ENCODE measurements at places on chromosomes 6 and 20.

DNA sequence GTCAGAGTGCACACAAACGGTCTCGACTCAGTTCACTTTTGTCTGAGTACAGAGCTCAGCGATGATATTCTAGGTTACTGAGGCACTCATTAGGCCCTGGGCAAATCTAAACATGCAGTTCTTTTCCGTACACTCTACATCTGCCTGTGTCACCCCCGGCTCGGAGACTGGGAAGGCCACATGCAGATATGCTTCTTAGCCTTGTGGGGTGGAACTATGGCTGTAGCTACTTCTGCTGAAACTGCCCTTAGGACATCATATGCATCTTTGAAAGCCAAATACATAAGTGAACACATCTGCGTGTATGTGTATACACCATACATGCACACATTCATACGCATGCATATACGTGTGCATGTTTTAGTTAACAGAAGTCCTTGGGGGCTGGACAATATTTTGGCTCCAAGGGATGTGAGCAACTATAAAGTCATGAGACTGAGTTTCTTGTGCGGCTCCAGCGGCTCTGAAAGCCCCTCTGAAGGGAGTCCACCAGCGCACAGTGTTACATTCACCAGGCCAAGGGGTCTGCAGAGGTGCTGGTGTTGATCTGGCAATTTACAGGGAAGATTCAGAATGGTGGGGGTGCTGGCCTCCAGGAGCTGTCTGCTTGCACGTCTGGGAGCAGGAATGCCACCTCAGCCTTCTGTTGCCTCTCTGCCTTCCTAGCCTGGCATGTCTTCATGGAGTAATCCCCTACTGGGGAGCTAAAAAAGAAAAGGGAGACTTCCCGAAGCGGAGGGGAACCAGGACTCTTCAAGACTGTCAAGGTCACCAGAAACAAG is 31.6 kb downstream of the PSMG4 start:
- no peak for DNase-seq

GRCh38 chr20:22796469-22797077 is 212.2 kb upstream of the FOXA2 start:
- DNase-seq, result no peak

DNA sequence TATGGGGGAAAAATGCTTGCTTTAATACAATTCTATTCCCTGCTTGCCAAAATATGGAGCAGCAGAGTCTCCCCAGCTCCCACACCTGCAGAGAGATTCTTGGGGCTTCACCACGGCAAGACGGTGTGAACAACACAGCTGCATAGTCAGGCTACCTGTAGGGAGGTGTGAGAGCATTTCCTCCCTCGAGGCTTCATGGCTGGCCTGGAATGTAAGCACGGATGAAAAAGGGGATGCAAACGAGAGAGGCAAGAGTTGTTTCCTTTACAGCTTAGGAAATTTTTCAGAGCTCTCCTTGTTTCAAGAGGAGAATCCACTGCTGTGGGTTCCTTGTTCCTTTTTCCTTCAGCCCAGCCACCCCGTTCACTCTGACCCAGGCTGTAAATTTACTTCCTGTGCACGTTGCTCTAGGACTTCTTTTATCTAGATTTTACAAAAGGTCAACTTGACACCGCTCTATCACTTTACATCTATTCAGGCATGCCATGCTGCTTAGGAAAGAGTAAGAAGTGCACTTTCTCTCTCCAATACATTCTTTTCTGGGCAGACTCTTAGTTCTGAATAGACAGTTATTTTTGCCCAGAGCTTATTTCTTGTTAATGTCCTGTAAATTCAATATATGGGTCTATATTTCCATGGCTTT is 197.1 kb downstream of the KHDC1L start:
- no peak for DNase-seq

- DNase-seq, result no peak
Observed at GRCh38 chr6:54142889-54143519, 31.8 kb downstream of the MLIP start.

- no peak for DNase-seq
Observed at GRCh38 chr20:3592931-3593330, 70.3 kb downstream of the GFRA4 start.

GRCh38 chr6:151229401-151230276 is 10.1 kb upstream of the AKAP12 start:
- no peak for DNase-seq

DNA sequence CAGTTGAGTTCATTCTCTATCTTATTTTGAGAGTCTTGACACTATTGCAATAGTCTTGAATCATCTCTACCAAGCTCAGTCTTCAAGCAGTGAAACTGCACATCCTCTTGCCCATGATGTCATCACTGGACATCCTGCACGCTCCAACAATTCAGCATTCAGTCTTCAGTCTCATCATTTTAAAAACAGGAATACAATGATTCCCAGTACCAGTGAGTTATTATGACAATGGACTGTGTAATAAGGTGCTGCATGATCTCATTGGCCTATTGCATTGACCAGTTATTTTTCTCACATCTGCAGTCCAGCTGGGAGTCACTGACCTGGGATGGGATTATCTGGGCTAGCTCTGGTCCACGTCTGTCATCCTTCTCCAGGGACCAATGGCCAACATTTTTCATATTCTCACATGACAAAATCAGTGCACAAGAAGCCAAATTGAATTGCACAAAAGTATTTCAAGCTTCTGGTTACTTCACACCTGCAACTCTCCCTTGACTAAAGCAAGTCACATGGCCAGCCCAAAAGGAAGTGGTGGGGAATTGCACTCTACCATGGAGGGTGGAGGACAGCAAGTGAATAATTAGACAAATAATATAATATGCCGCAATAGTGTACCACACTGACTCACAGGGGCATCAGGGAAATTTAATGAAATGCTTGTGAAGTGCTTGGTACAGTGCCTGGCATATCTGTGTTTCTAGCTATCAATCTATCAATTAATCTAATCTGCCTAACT is 6.4 kb upstream of the CST2 start:
- no peak for DNase-seq

DNA sequence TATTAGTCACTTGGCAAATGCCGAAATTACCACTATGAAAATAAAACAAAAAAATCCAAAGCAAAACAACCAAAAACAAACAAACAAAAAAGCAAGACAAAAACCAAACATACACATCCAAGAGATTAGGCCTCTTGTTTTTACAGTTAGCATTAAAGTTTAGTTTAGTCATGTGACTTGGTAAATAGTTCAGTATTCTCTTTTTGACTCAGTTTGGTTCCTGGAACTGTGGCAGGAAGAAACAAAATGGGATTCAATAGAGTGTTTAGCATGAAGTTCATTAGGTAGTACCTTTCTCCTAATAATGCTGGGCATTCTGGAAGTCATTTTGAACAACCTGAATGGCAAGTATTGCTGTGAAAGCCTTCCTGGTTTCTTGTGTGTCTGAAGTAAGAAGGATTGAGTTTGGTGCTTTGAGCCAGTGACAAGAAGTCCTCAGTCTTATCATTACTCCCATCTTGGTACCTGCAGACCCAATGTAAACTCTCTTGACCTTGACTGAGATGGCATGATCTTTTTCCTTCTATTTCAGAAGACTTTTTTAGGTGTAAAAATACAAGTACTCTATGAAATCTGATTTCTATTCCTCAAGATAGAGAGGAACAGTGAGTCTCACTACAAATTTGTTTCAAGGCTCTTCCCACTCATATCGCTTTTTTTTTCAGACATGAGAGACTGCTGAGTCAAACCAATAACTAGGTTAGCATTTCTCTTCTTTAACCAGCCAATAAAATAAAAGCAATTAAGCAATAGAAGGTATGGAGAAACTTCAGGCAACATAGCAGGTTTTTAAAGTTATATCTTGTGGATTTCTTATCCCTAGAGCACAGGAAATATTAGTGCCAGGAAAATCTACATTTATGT is 223.6 kb upstream of the PREP start:
- no peak for DNase-seq

DNA sequence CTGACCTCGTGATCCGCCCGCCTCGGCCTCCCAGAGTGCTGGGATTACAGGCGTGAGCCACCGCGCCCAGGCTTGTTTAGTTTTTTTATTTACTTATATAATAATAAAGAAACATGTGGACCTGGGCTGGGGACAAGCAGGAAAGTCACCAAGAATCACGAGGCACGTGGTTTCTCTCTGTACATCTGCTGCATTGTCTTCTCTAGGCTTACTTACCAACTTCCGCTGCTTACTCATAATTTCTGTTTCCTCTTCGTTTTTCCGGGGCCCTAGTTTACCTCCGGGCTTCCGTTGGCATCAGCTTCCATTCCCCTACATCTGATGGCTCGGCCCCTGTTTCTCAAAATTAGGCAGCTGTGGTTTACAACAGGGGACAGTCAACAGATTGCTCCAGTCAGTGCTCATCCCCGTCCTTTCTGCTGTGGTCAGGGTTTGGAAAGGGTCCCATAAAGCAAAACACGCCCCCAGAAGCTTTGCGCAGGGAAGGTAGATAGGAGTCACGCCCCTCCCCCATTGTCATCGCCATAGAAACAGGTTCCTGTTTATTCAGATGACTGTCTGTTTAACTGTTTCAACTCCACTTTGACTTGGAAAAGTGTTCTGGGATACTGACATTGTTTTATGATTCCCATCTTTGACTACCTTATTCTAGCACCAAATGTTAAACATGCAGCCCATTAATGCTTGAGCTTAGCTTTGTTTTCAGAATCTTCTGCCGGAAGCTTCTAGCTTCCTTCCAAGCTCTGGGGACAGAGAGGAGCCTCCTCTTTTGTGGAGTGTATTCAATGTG is 31.9 kb upstream of the TXLNB start:
- DNase-seq, result no peak

- peak; percentile 53 for DNase-seq
Observed at GRCh38 chr6:129598244-129599187, 111.5 kb downstream of the ARHGAP18 start.

DNA sequence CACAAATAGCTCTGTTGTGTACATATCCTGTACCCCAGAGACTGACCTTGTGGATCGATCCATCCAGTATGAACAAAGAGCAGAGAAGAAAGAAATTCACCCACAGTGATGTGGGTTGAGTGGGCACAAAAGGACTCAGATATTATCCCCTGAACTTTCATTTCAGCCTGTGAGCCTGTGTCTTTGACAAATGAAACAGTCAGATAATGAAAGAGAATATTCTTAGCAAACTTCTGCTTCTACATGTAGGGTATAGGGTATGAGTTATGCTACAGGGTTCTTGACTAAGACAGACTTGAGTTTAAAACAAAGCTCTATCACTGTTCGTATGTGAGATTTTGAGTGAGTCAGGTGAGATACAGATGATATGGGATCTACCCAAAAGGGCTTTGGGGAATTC is 359.7 kb downstream of the MAFB start:
- DNase-seq, result no peak

DNA sequence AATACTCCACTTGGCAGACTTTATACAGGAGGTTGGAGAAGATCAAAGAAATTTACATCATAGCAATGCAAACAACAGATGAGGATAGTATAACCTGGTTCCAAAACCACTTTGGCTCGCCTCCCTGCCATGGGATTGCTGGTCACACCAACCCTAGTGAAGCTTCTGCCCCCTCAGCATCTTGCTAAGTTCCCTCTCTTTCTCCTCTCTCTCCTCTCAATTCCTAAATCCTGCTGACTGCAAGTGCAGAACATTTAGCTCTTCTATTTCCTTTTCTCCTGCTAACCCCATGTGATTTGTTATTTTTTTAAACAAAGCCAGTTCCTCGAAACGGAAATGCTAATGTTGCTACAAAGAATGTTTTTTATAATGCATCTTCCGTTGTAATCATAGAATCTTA is 50.3 kb upstream of the LY86 start:
- DNase-seq, result no peak

- DNase-seq, result no peak
Observed at GRCh38 chr6:122323361-122323760, 76.1 kb upstream of the HSF2 start.

DNA sequence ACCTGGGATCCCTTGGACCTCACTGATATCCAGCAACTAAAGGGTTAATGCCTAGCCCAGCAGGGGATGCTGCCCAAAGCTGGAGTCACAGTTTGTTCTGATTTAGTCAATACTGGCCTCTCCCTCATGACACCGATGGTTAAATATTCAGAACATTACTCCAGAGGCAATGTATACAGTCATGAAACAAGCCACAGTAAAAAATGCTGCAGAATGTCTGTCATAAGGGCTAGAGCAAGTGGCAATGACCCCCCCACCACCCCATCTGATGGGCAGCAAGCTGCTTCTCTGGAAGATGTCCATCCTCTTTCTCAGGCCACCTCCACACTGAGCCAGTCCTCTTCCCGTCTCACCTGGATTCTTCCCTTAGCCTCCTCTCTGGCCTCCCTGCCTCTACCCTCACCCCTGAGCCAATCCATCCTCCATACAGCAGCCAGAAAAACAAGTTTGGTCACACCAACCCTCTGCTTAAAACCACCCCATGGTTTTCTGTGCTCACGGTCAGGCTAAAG is 99.0 kb upstream of the KCNG1 start:
- DNase-seq, result peak; percentile 95

DNA sequence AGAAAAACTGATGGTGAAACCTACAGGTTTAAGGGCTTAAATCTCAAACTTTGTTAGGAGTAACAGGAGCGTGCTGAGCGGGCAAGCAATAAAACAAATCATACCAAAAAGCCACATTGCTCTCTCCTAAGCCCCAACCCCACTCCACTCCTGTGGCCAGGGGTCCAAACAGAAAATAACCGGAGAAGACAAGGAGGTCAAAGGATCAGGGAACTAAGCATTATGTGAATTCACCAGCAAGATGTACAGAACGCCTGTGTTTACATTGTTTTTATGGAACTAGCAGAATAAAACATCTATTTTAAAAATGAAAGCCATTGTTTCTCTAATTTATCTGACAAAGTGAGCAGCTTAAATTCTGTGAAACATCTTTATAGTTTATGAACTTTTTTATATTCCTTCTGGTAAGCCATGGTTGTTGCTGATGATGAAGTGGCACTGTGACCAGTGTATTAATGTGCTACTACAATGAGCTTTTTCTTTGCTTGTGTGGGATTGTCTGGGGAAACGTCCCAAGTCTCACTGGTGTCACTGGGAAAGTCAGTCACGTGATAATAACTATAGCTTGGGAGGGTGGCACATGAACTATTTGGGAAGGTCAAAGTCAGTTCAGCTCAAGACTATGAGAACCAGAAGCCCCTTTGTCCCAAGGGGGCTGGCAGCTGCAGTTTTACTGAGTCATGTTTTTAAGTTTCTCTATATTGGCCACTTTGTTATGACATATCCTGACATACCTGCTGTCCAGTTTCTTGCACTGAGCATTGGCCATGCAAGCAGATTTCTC is 9.8 kb downstream of the FAM210B start:
- no peak for DNase-seq

DNA sequence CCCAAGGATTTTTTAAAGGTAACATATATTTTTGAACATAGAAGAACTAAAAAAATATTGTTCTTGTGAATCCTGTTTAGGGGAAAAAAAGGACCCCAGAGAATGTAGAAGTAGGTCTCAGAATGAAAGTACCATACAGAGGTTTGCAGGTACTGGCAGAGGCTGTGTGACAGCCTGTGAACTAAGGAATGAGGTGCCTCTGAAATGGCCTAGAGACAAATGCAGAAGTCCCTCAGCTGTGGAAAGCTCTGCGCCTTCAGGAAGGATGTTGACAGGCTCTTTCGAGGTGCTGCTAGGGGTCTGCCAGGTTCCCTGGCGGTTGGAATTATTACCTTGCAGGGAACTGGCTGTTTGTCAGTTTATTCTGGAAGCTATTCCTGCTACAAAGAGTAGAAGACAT is 8.6 kb upstream of the TUBB2B start:
- DNase-seq, result no peak
